Cardiac muscle cell (in vitro differentiated cells and primary cell): ENCODE measurements at places on chromosomes 3 and 15.

DNA sequence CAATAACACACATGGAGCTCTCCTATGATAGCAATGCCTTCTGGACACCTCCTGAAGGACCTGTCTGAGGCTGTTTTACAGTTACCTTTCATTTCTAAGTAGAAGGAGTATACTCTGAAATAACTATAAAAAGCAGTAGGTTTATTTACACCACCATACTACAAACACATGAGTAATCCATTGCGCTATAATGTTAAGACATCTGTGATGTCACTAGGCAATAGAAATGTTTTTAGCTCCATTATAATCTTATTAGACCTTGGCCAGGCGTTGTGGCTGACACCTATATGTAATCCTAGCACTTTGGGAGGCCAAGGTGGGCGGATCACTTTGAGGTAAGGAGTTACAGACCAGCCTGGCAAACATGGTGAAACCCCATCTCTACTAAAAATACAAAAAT, 24.7 kb downstream of the PXK start:
- no peak for DNase-seq

GRCh38 chr3:130779031-130779430, 32.4 kb upstream of the PIK3R4 start:
- DNase-seq: no peak

DNA sequence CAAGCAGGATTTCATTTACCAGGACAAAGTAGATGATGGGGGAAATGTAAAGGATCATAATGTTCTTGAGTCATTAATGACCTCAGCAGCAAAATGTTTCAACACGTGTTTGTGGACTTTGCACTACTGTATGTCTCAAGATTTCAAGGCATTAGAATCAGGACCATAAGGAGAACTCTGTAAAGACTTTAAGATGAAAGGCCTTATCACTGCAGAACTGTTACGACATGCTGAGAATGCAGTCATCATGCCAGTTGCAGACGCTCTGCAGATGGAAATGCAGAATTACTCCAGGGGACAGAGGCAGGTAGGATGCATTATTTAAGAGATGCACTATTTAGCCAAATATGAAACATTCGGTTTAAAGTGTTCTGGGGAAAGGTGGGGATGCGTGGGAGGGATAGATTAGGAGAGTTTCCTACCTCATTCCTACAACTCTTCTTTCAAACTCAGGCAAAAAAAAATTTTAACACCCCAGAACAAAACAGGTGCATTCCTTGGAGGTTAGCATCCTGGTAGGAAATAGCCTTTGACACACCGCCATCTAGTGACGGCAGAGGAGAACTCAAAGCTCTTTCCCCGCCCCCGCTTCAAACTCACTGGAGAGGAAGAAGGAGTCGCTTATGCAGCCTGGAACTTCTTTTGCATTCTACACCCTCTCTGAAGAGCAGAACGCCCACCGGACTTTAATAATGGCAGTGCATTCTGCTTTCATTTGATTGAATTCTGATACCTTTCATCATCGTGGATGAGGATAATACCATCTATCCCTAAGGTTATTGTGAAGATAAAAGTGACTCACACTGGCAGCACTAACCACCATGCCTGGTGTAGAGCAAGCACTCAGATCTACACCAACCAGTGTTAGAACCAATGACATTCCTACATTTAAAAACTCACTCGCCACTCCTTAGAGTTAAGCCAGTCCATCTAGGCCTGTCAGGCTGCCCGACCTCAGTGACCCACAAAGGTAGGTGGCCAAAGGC, 43.1 kb upstream of the TOPAZ1 start:
- peak; percentile 88 for DNase-seq

DNA sequence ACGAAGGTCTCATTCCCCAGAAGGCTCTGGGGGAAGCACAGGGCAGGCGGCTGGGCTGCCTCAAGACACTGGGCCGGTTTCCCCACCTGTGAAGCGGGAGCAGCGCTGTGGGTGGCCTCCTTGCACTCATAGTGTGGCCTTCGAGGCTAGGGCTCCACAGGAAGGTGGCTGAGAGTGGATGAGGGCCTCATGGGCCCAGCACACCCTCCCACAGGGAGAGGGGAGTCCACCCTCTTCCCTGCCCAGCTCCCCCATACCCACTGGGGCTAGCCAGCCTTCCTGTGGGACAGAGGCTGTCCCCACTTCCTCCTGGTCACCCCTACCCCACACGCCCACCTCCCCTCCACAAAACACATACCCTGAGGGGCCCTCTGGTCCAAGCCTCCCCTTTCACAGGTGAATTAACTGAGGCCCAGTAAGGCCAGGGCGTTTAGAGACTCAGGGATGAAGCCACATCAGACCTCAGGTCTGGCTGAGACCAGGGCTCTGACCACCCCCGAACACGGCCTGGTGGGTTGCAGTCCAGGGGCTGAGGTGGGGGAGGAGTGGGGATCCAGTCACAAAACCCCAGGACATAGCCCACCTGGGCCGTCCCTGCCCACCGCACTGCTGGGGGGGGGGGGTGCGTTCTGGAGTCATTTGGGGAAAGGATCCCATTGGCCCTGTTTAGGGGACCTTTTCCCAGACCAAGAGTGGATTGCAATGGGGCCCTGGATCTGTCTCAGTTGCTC, 1.1 kb downstream of the ANPEP start:
- DNase-seq: no peak

DNA sequence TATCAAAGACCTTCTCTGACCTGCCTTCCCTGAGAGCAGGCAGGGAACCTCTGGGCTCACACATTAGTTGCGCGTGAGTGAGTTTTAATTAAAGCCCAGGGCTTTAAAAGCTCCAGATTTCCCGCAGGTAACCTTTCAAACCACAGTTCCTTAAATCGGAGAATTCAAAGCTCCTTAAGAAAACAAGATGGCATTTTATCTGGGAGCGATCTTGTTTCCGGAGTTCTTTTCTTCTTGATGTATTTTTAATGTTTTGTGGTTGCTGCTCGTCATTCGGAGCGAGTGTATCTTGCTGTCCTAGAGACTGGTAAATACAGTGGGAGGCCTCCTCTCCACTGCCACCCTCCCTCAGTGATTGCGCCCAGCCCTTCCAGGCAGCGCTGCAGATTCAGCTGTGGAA, 284.3 kb downstream of the CLSTN2 start:
- no peak for DNase-seq

DNA sequence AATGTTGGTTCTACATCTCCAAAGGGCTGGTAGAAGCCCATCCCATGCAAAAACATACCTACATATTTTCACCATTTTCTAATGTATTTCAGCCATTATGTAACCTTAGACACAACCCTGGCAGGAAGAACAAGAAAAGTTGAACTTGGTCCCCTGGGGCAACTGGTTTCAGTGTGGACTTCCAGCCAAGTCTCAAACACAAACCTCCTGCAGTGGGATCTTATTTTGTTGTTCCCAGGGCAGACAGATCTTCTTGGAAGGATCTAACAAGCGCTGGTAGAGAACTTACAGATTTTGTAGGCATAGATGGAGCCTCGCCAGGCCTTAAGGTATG, 96.3 kb downstream of the ADAMTS17 start:
- DNase-seq: peak; percentile 48

- DNase-seq: no peak
These were observed 1.6 kb upstream of the MAN2C1 start for GRCh38 chr15:75369897-75370581.

- DNase-seq: no peak
These were observed 124.8 kb upstream of the TNIK start for GRCh38 chr3:171585039-171585438.

GRCh38 chr15:56739964-56740640, 6.8 kb upstream of the ZNF280D start:
- no peak for DNase-seq

GRCh38 chr3:46129588-46130272, 78.4 kb downstream of the CCR1 start:
- DNase-seq: no peak

DNA sequence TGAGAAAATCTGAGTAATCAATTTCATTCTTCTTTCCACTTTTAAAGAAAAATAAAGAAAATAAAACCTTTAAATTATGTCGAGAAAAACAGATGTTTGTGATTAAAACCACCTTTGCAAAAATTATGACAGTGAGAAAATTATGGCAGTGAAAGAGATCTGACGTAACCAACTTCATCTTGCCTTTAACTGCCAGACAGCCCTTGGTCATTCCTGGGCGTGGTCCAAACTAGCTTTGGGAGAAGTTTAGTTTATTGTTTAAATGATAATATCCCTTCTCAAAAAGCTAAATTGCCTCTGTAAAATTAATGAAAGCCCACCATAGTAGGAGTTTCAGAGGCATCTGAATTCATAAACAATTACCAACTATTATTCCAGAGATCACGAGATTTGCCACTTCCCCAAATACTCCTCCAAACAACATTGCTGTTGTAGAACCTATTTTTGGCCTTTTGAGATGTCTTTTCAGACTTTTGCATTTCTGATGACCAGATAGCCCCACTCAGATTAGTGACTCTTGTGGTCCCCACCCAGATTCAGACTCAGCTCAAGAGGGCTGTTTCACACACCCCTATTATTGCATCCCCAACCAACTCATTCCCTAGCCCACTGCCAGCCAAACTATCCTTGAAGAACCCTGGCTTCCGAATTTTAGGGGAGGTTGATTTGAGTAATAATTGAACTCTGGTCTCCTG, 664.4 kb upstream of the CBLB start:
- DNase-seq: no peak

GRCh38 chr3:123432832-123433523, 15.9 kb downstream of the ADCY5 start:
- DNase-seq: no peak
